Tibial nerve (tissue), 4 donors: ENCODE measurements at places on chromosomes 1 and 21.

DNA sequence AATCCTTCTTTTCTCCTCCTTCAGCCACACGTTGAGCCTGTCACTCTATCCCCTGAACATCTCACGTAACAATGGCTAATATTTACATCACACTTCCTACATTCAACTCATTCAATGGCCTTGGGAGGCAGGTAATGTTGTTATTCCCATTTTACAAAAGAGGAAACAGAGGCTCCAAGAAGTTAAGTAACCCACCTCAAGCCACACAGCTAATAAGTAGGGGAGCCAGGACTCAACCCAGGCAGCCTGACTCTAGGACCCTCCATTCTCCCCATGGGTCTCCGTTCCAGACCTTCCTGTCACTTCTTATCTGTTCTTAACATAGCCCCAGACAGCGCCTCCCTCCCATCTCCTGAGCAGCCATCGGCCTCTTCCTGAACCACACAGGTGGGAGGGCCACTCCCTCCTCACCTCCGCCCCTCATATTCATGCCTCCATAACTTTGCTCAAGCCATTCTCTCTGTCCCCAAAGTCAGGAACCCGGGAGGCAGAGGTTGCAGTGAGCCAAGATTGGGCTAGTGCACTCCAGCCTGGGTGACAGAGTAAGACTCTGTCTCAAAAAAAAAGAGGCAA, 2.2 kb downstream of the PADI4 start:
- no peaks in the 10 kb centered on the region for H3K4me1 ChIP-seq
- no peak for DNase-seq
- H3K4me3 ChIP-seq = no peak overlapping the region
- no peak overlapping the region for H3K27ac ChIP-seq
- H3K27me3 ChIP-seq = peaks cover 41% of the 10 kb centered on the region
- H3K36me3 ChIP-seq = no peaks in the 10 kb centered on the region

- no peak overlapping the region for H3K27ac ChIP-seq
- DNase-seq = no peak
- no peaks in the 10 kb centered on the region for H3K36me3 ChIP-seq
Measured at GRCh38 chr1:216710055-216710454, 13.2 kb downstream of the ESRRG start.

DNA sequence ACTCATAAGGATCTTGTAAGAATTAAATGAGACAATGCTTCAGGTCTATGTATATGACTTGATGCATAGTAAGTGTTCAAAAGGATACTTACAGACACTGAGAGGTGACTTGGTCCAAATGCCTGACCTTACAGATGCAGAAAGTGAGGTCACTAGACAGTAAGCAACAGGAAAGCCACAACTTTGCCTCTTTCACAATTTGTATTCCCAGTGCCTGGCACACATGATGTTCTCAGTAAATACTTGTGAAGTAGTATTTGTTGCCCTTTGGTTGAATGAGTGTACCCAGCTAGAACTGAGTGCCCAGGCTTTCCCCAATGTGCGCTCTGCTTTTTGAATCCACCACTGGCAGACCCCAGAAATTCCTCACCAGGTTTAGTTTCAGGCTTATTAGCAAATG, 105.1 kb downstream of the BEND5 start:
- H3K4me1 ChIP-seq = no peaks in the 10 kb centered on the region
- no peak overlapping the region for H3K27ac ChIP-seq
- no peak overlapping the region for H3K4me3 ChIP-seq
- H3K27me3 ChIP-seq = no peaks in the 10 kb centered on the region
- DNase-seq = no peak

- no peak for DNase-seq
- peaks cover 14% of the 10 kb centered on the region for H3K27me3 ChIP-seq
- no peaks in the 10 kb centered on the region for H3K36me3 ChIP-seq
- H3K4me3 ChIP-seq = no peak overlapping the region
- no peaks in the 10 kb centered on the region for H3K4me1 ChIP-seq
- no peak overlapping the region for H3K27ac ChIP-seq
Measured at GRCh38 chr1:11488966-11489625, 10.1 kb downstream of the DISP3 start.

DNA sequence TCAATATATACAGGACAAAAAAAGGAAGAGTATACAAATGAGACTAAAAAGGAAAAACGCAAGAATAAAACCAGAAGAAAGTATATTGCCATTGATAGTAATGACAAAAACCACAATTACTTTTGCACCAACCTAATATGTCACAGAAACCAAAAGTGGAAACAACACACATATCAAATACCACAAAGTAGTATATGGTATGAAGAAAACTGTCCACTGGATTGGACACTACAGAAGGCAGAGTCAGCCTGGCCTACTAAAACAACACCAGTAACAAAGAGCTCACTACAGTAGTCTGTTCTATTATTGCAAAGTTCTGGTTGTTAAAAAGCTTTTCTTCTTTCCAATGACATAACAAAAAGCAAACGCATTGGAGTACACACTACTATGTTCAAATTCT, 17.7 kb downstream of the TESK2 start:
- H3K4me3 ChIP-seq = no peak overlapping the region
- no peak overlapping the region for H3K27ac ChIP-seq
- no peaks in the 10 kb centered on the region for H3K36me3 ChIP-seq
- DNase-seq = no peak
- no peaks in the 10 kb centered on the region for H3K4me1 ChIP-seq

DNA sequence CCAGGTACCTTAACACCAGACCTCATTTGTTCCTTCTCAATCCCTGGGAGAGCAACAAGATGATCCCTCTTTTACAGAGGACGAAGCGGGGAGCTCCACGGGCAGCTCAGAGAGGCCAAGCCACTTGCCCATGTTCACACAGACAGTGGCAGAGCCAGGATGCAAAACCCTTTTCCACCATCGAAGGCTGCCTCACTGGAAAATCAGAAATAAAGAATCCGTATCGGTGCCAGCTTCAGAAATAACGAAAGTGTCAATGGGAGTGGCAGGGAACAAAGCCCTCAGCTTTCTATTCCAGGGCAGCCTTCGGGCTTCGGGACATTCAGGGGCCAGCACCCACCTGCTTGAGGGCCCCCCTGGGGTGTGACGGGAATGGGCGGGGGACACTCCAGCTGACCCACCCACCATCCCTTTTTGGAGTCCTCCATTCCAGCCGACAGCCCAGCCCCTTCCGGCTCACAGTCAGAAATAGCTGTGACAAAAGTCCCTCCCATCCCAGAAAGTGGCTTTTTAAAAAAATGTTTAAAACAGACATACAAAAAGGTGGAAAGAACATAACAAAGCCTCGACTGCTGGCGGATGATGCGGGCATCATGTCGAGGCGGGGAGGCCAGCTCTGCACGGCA, 6.0 kb downstream of the IFFO2 start:
- H3K27me3 ChIP-seq = no peaks in the 10 kb centered on the region
- peak overlapping the region; percentile 30 for H3K4me3 ChIP-seq

DNA sequence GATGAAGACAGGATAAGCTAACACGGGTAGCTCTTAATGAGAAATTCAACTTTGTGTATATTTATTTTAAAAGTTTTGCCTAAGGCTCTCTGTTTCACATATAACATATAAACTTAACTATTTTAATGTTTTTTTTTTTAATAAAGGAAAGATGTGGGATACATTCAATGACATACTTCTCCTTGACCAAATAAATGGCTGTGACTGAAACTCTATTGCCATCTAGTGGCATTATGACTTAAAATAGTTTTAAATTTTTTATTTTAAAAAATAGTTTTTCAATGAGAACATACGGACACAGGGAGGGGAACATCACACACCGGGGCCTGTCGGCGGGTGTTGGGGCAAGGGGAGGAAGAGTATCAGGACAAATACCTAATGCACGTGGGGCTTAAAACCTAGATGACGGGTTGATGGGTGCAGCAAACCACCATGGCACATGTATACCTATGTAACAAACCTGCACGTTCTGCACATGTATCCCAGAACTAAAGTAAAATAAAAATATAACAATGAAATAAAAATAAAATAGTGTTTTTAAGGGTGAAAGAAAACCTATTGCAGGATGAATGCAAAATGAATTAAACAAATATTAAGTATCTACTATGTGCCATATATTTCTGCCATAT, 83.4 kb downstream of the LYST start:
- H3K27me3 ChIP-seq = no peaks in the 10 kb centered on the region
- no peak overlapping the region for H3K27ac ChIP-seq
- H3K36me3 ChIP-seq = no peaks in the 10 kb centered on the region
- no peak overlapping the region for H3K4me3 ChIP-seq
